ENCODE measurements at places on chromosomes 3 and 15.
A peak's percentile ranks its signal among the peaks of the same experiment; 100 is the strongest.

DNA sequence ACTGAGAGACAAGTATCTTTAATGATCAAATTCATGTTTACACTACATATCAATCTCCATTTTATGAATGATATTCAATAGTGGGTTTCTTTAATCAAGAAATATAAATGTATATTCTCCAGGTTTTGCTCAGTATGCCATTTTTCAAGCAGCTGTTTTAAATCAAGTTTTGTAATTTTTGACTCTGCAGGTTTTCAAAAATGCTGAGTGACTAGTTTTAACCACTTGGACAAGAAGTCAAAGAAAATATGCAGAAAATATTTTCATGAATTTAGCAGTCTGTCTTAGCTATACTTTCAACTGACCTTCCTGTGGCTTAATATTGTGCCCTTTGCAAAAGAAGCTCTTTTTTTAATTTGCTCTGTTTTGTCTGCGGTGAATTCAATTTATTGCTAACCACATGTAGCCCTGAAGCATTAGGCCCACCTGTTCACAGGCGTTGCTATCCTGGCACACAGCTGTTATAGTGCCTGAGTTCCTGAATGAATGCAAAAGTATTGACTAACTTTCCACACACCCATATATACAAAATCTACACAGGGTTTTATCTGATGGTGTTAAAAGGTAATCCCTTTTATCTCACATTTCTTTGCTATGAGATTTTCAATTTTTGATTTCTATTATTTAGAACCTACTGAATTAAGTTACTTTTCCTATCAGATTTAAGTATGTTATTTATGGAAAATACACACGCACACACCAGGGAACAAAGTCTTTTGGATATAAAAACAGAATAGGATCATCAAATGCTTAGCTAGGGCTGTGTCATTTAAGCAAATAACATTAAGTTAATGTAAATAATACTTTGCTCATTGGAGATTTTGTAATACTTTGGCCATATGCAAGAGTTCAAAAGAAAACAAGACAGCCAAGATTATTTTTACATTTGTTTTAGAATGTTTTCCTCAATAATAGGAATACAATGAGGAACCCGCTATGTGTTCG, 1166.1 kb upstream of the GBE1 start:
- no peak for DNase-seq

DNA sequence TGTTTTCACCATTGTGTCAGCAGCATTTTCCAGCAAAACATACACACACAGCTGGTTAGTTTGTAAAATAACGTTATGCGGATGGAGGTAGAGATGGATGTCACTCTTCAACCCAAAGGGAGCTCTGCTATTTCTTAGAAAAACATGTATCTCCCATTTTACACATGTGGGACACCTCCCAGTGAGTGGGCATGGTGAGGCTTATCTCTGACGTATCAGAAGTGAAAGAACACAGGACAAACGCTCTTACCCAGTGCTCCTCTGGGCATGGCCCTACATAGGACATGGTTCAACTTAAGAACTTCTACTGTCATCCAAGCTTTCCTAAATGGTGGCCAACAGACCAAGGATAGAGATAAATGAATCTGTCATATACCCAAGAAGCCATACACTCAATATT, 2.1 kb downstream of the FAM240A start:
- DNase-seq, result no peak

- DNase-seq, result no peak
These were observed 254.9 kb downstream of the TLE3 start for GRCh38 chr15:69842851-69843250.

DNA sequence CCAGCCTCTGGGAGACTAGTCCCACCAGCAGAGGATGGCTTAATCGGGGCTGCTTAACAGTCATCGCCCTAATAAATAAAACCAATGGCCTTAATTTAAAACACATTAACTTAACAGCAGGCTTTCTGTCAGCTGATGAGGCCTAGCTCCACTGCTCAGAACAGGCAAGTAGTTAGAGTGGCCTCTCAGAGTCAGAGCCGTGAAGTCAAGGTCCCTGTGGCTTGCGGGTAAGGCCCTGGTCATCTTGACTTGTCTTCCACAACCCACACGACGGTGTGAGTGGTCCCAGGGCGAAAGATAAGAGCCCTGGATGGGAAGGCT, 11.8 kb downstream of the XXYLT1 start:
- DNase-seq, result no peak

DNA sequence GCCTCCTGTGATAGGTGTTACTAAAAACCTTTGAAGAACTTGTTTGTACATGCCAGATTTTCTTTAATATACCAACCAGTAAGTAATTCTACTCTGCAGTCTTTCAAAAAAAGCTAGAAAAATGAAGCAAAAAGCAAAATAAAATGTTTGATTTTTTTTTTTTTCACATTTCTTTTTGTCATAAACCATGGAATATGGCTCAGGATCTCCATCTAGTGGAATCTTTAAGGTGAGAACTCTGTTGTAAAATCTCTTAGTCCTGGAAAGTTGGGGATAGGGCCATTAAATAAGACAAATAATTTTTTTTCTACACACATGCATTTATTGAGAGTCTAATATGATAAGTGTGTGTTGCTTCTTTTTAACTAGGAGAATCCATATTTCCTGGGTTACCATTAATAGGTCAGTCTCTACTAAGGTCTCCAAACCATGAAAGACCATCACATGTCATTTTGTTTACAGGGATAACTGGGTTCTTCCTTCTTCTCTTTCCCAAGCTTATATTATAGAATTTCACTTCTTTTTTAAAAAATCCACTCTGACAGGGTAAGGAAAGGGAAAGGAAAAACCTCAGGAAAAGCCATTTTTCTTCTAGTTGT, 84.6 kb downstream of the SLC9A9 start:
- peak; percentile 29 for DNase-seq

- DNase-seq, result no peak
These were observed 265.2 kb downstream of the SUCLG2 start for GRCh38 chr3:67389176-67389575.

GRCh38 chr3:71582612-71583565, 639 bp downstream of the FOXP1 start:
- no peak for DNase-seq

- DNase-seq, result no peak
These were observed 1.9 kb downstream of the TKT start for GRCh38 chr3:53253707-53254508.

DNA sequence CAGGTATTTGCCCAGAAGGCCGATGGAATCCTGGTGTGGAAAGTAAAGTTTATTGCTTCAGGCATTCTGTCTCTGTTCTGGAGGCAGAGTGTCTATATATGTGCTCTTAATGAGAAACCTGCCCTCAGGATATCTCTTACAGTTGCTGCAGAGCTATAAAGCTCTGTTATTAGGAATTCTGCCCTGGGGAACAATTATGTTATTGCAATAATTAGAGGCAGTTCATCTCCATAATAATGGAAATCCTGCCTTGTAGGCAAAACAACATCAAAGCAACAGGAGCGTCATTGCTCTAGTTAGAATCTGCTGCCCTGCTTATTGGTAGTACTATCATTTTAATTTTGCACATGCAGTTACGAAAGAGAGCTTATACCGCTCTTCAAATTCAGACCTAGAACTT, 175.6 kb downstream of the IL5RA start:
- DNase-seq, result no peak

DNA sequence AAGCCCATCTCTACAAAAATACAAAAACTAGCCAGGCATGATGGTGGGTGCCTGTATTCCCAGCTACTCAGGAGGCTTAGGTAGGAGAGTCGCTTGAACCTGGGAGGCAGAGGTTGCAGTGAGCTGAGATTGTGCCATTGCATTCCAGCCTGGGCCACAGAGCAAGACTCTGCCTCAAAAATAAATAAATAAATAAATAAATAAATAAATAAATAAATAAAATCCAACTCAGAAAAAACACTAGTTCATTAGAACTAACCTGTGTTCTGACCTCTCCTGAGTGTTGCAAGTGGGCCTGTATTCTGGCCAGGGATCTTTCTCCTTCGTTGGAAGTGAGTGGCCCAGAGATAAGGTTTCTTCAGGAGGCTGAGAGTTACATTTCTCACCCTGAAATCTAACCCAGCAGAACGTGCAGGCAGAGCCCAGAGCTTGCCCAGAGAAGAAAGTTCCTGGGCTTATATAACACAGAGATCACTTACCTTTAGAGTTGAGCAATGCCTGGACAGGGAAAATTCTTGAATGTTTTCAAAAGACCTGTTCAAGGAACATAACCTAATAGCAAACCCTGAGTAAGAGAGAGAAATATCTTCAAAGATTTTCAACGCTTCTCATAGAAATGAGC, 583.9 kb downstream of the MCTP2 start:
- DNase-seq, result no peak

DNA sequence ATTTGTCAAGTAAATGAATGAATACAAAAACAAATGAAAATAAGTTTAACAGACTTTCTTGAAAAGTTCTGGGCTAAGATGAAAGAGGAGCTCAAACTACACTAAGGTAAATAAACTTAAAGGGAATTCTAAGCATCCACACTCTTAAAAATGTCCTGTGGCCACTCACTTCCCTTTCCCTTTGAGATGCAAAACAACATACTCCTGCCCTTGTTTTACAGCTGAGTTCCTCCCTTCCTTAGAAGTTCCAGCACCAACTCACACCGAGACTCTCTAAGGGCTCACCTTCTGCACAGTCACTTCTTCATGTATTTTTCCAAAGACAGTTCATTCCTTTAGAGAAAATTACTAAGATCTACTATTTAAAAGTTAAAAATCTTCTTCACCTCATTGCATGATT, 123.3 kb upstream of the CMC1 start:
- no peak for DNase-seq

- DNase-seq, result no peak
These were observed 502 bp upstream of the TIMP4 start for GRCh38 chr3:12159227-12159601.
